ENCODE measurements at places on chromosomes 12 and 14. TPM values are rescaled to one million over a fixed set of nuclear protein-coding genes. Genes with fewer than 3 reads are reported as not detected.
A peak's percentile ranks its signal among the peaks of the same experiment; 100 is the strongest.

DNA sequence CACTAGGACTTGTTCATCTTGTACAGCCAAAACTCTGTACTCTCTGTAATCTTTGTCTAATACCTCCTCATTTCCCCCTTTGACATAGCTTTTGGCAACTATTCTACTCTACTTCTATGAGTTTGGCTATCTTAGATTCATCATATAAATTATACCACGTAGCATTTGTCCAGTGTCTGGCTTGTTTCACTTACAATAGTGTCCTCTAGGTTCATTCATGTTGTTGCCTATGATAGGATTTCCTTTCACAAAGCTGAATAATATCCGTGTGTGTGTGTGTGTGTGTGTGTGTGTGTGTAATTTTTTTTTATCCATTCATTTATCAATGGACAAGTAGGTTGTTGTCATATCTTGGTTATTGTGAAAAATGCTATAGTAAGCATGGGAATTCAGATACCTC, 209.5 kb downstream of the KCNC2 start:
- no peak for DNase-seq

DNA sequence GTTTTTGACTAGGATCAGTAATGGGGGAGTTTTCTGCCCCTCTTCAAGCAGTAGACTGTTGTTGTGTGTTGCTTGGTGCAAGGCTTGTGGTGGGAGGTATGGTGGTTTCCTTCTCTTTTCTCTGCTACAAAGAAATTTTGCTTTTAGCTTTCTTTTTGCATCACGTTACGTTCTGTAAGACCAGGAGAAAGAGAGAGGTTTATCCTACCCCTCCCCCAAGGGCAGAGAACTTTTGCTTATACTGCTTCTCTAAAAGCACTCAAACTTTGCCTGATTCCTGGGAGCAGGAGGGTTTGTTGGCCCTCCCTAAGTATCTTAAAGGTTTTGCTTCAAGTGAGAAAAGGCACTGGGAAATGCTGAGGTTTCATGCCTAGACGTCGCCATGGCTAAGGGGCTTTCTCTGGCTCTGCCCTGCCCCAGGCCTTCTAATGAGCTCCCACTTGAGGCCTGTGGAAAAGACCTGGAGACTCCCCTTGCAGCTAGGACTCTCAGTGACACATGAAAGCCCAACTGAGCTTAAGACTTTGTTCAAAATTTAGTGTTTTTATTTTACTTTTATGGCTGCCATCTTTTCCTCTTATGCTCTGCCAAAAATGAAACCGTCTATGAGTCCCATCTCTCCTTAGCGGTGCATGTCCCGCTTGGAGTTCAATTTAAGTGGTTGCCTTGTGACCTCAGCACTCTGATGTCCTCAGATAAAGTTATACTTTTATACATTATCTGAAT, 49.2 kb downstream of the EIF2S3B start:
- DNase-seq, result peak; percentile 78

GRCh38 chr12:98259693-98260092, 255.7 kb upstream of the TMPO start:
- DNase-seq, result no peak

DNA sequence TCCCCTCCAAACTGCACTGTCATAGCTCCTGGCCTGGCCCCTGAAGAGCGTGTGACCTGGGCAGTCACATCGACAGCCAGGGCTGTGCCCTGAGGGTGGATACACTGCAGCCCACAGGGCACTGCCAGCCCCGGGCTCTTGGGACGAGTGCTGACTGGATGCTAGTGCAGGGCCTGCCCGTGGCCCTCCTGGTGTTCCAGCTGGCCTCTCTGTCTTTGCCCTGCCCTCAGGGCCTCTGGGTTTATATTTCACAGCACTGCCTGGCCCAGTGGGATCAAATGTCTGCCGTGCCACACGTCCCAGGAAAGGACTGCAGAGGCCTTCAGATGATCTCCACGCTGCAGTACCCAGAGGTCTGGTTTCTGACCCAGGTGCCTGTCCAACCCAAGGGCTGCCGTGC, 10.1 kb upstream of the CCDC197 start:
- no peak for DNase-seq

- DNase-seq, result no peak
These were observed 2.5 kb downstream of the MYH6 start for GRCh38 chr14:23405516-23406025.

BCL2L14 gene
- total RNA-seq, result 3.1 TPM

Measured in activated CD8-positive, alpha-beta T cell treated with anti-CD3 and anti-CD28 coated beads, Interleukin-2, amount 10 ng/mL, durations not matched to agents 7 days and 5 days (primary cell).